RPMI7951 (cell line): ENCODE measurements at places on chromosomes 11 and 22.

DNA sequence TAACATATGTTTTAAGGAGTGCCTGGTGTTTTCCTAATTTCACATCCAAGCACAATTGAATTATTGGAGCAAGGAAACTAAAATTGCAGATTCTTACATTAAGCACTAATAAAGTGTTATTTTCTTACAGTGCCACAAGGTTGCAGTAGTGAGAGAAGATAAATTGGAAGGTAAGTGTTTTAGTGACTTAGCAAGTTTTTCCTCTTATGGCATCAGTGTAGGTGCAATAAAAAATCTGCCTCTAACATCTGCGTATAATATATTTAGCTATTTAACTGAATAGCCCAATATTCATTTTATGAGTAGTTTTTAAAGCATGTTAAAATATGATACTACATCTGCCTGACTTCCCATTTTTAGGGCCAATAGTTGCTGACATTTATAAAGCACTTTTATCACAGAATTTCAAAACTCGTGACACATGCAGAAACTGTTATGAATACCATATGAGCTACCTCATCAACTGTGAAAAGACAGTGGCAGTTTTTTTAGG, 19.0 kb downstream of the POLD3 start:
- peak; percentile 43 for DNase-seq

DNA sequence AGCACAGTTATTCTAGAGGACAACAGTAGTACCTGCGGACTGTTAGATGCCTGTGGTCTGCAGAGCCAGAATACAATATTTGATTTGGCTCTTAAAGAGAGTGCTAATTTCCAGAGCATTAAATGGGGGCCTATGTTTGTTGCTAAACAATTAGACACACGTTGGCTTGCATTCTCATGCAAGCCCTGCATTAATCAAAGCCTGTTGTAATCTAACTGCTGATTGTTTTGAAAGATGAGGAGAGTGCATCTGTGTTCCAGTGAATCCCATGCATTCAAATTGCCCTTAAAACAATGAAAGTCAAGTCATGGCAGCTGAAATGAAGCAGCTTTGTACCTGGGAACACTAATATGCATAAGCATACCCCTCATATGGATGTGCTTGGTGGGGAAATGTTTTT, 419.4 kb downstream of the DYNC2H1 start:
- no peak for DNase-seq

GRCh38 chr11:134610116-134610910, 198.3 kb upstream of the B3GAT1 start:
- no peak for DNase-seq

GRCh38 chr11:75471176-75471973, 38.4 kb upstream of the KLHL35 start:
- DNase-seq, result no peak

- peak; percentile 57 for DNase-seq
These were observed 705 bp downstream of the PTPRJ start for GRCh38 chr11:47980907-47981621.

DNA sequence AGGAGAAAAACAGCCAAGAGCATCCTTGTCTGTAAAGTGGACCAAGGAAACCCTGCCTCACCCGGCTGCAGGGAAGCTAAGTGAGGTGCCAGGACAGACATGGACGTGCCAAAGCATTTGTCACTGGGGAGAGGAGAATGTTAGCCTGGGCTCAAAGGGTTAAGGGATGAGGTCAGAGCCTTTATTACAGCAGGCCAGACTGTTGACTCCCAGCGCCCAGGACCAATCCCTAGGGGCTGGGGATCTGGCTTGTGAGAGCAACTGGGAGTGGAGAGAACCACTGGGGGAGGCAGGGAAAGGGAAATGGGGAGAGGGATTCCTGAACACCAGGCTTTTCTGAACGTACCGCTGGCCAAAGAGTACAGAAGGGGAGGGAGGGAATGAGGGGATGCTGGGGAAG, 2.6 kb downstream of the CHRM1 start:
- no peak for DNase-seq

- DNase-seq, result peak; percentile 7
These were observed 58.4 kb upstream of the PSMA1 start for GRCh38 chr11:14578541-14578956.

DNA sequence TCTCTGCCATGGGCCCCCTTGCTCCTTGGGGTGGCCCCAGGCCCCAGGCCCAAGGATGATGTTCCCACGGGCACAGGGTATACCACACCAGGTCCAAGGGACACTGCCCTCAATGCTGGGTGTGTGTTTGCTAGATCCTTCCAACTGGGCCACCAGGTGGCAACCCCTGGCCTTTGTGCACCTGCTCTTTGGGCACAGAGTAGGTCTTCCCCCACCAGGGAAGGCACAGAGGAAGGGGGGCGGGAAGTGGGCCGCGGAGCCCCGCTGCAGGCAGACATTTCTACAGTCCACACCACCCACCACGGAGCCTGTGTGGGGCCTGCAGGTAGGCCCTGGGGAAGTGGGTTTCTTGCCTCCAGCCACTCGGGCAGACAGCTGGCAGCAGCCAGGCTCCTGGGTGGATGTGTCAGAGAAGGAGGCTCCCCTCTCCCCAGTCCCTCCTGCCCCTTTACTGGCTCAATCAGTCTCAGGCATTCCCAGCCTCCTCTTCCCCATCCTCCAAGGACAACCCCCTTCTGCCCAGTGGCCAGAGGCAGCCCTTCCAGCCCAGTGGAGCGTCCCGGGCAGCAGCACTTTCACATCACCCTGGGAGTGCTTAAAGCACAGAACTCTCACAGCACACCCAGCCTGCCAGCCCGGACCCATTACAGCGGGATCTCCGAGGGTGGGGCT, 21.6 kb downstream of the MAFF start:
- no peak for DNase-seq

- DNase-seq, result no peak
These were observed 24.2 kb downstream of the EIF3F start for GRCh38 chr11:8011371-8011770.

GRCh38 chr11:18088966-18089365, 16.9 kb downstream of the SAAL1 start:
- DNase-seq, result no peak

- DNase-seq, result no peak
These were observed 25.0 kb upstream of the ARFGAP3 start for GRCh38 chr22:42881982-42882656.

DNA sequence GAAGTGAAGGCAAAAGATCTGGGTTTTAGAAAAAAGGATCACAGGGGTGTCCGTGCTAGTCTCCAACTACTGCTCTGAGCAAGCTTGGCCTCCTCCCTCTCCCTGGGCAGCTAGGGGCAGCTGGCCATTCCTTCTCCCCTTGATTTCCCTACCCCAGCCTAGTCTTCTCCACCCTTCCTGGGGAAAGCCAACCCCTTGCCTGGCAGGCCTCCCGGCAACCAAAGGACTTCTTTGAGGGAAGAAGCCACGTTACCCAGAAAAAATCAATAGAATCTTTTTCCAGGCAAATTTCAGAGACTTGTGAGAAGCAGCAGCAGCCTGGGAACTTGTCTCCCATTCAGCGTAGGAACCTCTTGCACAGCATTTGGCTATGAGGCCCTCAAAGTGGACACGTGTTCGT, 91.5 kb downstream of the MIAT start:
- no peak for DNase-seq

DNA sequence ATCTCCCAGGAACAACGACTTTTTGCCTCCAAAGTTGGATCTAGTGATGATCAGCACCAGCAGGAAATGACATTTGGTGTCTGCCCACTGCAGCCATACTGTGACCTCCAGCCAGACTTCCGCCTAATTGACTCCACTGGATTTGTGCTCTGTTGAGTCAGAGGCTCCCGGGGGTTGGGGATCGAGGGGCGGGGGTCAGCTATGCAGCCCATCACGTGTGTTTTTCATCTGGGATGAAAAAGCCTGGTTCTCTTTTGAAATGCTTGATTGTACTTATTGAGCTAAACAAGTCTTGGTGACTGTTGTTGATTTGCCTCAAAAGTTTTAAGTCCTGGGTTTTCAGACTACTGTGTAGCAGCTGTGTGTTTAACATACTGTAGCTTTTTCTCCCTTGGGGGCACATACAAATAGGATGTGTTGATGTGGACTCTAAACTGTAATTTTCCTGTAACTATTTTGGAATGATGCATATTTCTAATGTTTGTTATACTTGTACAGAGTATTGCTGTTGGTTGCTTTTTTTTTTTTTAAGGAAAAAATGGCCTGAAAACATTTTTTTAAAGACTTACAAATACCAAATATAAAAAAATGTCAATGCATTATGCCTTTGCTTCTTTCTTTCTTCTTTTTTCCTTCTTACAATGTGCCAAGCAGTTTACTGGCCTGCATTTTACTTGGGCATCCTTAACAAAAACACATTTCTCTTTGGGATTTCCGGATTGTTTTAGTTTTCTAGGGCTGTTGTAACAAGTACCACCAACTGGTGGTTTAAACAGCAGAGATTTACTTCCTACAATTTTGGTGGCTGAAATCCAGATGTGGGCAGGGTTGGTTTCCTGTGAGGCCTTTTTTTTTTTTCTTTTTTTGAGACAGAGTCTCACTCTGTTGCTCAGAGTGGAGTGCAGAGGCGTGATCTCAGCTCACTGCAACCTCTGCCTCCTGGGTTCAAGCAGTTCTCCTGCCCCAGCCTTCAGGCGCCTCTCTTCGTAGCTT, 46.1 kb upstream of the OR4B1 start:
- DNase-seq, result peak; percentile 86

GRCh38 chr11:69493931-69494821, 12.7 kb downstream of the LINC01488 start:
- DNase-seq, result no peak

GRCh38 chr11:94801866-94802460, 33.8 kb downstream of the AMOTL1 start:
- no peak for DNase-seq

DNA sequence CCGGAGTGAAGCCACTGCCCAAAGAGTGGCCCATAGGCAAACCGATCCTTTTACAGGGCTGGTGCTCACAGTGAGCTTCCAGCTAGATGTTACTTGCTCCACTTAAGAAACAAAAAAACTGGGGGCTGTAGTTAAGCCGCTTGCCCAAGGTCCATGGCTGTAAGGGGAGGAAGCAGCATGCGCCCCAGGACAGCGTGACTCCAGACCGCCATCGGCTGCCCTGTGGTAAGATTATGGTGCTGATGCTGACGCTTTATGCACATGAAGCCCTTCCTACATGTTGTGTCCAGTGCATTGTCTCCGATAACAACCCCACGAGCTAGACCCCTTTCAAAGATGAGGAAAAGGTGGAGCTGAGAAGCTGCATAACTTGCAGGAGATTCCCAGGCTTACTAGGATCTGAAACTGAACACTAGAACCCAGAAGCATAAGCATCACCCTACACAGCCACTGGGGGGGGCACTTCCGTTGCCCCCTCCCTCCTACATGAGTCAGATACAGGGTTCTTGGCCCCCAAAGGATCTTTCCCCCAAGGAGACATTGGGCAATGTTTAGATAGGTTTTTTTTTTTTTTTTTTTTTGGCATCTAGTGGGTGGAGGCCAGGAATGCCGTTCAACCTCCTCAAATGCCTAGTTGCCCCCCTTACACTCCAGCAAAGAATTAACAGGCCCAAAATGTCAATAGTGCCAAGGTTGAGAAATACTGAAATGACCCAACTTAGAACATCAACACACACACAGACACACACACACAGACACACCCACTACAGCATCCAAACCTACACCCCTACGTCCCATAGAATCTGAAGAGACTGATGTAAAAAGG, 53.9 kb downstream of the MN1 start:
- no peak for DNase-seq
